Activated naive CD4-positive, alpha-beta T cell (primary cell): ENCODE measurements at places on chromosomes 7 and 10.
A peak's percentile ranks its signal among the peaks of the same experiment; 100 is the strongest.

- DNase-seq: peak; percentile 16
Observed at GRCh38 chr10:118459642-118460193, 117.6 kb upstream of the FAM204A start.

- DNase-seq: no peak
Observed at GRCh38 chr7:116399819-116400218, 99.7 kb upstream of the CAV2 start.

DNA sequence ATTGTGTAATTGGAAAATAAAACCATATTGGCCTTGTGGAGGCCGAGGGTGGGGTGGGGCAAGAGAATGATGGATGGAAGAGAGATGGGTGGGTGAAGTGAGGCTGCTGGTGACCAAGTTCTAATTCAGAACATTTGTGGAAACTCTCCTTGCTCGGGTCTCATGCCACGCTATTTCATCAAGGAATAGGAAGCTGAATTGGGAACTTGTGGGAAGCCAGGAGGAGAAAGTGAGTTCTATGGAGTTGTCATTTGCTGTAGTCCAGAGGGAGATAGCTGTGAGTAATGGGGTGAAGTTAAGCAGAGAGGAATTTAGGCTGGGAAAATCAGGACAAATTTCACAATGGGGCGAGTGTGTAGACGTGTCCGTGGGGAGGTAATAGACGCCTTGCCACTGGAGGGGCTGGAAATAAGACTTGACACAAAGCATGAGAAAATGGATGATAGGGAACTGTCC, 339.2 kb downstream of the LRMDA start:
- no peak for DNase-seq

DNA sequence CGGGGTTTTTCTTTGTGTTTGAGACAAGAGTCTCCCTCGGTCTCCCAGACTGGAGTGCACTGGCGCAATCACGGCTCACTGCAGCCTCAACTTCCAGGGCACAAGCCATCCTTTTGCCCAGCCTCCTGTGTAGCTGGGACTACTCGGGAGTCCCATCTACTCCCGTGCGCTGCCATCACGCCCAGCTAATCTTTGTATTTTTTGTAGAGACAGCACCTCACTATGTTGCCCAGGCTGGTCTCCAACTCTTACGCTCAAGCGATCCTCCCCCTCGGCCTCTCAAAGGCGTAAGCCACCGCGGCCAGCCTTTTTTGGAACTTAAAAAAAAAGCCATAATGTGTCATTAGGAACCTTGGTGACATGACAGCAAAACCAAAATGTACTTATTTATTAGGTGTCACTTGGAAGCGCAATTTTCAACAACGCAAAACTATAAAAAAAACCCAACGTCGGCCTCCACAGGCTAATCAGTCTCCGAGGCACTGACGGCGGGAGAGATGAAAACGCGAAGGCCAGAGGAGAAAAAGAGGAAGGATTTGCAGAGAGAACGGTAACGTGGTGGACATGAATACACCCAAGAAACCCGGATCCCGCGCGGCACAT, 911 bp upstream of the HNRNPH3 start:
- no peak for DNase-seq

- no peak for DNase-seq
Observed at GRCh38 chr7:146146831-146147486, 30.4 kb downstream of the CNTNAP2 start.

DNA sequence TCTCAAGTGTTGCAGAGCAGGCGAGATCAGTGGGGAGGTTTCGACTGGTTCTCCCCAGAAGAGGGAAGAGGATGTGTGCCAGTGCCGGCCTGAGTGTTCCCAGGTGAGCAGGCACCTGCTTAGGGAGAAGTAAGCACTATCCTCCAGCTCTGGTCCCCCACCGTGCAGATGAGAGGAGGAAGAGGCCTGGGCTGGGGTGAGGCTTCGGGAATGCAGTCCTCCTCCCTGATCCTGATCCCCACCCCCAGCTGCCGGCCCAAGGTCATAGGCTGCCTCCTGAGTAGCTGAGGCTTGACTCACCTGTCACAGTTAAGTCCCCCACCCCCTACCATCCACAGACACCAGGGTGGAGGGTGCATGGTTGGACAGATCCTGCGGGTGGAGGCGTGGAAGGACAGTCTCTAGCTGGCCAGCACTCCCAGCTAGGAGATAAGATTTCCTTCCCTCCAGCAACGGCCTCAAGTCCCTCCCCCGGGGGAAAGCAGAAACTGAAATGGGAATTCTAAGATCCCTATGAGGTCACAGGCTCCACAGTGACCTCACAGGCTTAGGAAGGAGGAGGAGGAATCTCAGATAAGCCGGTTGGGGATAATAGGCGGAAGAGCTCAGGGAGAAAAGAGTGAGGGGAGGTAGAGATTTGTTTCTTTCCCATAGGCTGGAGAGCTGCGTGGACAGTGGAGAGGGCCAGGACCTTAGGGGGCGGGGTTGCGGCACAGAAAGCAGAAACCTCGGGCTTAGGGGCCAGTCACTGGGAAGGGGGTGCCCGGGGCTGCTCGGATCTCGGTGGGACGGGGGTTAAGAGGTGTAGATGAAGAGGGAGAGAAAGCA, 1.0 kb downstream of the LRCH4 start:
- no peak for DNase-seq

DNA sequence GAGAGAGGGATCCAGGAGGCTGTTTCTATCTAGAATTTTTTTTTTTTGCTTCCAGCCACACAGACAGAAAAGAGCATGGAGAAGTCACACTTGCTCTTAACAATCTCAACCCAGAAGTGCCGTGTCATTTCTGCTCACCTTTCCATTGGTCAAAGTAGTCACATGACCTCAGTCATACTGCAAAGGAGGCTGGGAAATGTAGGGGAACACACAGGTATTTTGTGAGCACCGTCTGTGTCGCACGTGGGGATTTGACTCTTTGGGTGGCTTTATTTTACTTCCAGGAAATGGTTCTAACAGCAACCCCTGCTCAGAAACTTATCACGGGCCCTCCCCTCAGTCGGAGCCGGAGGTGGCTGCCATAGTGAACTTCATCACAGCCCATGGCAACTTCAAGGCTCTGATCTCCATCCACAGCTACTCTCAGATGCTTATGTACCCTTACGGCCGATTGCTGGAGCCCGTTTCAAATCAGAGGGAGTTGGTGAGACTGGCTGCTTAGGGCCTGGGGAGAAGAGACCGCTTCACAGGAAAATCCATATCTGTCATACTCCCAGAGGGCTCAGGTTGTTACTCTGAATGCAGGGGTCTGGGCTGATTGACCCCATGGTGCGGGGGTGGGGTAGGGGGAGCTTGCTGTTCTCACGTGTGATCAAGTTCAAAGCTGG, 13.1 kb upstream of the CPA1 start:
- no peak for DNase-seq

- DNase-seq: no peak
Observed at GRCh38 chr10:11795101-11795920, 27.8 kb upstream of the PROSER2 start.

DNA sequence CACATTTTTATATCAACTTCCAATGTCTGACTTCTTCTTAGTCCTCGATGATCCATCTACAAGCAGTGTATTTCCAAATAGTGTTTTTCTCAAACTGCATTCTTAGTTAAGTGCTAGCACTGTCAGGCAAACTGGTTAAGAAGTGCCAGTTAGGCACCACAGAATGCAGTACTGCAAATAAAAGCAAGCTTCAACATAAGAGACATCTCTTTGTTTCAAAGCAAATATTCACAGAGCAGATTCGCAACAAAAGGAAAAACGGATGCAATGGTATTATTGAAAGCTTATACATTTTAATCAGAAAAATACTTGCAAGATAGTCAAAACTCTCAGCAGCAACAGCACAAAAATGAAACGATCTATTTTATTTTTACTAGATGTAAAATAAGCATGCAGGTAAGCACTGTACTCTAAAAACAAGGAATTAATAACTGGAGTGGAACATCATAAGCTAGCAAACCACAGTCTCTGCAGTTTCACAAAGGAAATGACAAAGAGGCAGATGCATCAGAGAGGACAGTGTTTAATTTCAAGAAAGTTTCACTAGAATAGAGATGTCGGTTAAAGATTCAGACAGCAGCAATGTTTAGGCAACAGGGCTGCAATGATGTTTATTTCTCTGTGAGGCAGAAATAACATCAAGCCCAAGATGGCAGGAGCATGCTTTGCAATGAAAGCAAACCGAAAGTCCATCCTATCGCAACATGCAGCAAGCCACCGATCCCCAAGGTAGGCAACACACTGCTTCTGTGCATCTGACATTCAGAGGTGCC, 82.0 kb downstream of the FGFR2 start:
- DNase-seq: no peak

DNA sequence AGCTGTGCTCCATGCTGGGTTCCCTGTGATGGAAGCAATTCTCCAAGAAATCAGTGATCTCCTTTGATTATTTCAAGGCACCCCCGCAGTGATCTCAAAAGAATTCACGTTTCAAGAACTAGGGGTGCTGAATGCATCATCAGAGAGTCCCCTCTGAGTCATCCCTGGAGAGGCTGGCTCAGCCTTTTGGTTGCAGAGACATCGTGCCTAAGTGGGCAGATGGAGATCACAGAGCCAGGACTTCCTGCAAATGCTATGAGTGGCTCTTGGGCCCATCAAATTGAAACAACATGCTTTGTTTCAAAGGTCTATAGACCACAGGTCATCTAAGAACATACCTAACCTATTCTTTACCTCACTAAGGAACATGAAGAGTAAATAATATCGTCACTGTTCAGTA, 41.5 kb upstream of the PLEKHA1 start:
- DNase-seq: no peak

DNA sequence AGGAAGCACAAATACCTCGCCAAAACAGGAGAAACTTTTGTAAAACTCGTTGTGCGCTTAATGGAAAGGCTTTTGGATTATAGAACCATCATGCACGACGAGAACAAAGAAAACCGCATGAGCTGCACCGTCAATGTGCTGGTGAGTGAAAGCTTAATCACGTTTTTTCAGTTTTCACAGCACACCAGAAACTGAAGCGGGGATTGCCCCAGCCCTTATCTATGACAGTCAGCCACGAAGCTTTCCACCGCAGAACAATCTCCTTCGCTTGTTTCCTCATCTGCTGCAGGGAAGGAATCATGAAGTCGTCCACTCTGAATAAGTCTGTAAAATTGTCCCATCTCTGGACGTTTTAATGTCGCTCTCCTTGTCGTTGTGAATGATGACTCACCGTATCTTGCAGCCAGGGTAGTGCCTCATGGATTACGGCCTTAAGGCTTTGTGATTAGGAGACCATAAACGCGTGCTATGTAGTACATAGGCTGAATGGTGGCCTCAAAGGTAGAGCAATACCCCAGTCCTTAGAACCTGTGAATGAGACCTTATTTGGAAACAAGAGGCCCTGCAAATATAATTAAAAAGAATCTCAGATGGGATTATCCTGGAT, 174.9 kb upstream of the NPS start:
- DNase-seq: no peak

- DNase-seq: no peak
Observed at GRCh38 chr7:24038993-24039392, 245.0 kb upstream of the NPY start.

- DNase-seq: no peak
Observed at GRCh38 chr7:105910172-105910571, 33.8 kb upstream of the ATXN7L1 start.

DNA sequence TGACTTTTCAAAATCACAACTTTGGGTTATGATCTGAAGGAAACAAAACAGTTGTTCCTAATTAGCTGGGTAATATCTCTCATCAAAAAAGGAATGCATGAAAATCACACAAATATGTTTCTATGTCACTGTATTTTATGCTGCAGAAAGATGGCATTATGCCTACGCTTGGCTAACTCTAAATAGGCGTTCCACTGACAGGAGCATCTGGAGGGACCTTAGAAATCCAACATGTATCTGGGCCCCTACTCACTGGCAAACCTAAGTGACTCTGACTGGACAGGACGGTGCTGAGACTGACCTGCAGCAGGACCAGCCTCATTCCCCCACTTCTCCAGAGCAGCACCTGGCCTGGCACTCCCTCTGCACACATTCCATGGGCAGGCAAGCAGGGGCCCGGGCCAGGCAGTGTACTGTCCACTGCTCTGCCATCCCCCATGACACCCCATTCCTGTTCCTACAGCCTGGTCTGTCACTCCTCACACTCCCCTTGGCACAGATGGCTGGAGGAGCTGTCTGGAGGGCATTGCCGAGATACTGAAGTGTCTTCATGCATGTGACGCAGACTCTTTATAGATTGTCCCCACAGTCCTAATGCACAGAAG, 2.6 kb upstream of the MYL7 start:
- DNase-seq: no peak

DNA sequence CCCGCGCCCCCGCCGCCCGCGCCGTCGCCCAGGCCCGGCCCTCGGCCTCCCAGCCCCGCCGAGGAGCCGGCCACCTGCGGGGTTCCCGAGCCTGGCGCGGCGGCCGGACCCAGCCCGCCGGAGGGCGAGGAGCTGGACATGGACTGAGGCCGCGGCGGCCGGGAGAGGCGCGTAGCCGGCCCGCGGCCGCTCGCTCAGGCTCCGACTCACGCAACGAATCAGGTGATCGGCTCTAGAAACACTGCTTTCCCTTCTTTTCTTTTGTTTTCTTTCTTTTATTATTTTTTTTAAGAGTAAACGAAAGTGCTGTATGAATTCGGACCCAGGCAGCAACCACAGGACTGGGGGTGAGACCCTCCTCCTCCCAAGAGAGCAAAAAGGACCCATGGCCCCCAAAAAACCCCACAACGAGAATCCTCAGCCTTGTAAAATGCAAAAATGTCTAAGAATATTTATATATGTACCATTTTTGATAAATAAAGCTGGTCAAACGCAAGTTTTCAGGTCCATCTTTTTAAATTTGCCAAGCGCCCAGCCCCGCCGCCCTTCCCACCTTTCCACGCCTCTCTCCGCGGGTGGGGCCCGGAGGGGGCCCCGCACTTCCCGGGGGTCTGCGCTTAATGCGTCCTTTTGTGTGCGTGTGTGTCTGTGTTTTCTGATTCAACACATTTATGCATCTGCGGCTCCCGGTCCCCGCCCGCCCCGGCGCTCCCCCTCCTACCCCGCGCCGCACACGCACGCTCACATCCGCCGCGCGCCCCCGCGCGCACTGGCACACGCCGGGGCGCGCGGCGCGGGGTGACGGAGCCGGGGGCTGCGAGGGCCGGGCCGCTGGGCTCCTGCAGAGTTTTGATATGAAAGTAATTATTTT, 4.4 kb downstream of the UNCX start:
- DNase-seq: no peak

DNA sequence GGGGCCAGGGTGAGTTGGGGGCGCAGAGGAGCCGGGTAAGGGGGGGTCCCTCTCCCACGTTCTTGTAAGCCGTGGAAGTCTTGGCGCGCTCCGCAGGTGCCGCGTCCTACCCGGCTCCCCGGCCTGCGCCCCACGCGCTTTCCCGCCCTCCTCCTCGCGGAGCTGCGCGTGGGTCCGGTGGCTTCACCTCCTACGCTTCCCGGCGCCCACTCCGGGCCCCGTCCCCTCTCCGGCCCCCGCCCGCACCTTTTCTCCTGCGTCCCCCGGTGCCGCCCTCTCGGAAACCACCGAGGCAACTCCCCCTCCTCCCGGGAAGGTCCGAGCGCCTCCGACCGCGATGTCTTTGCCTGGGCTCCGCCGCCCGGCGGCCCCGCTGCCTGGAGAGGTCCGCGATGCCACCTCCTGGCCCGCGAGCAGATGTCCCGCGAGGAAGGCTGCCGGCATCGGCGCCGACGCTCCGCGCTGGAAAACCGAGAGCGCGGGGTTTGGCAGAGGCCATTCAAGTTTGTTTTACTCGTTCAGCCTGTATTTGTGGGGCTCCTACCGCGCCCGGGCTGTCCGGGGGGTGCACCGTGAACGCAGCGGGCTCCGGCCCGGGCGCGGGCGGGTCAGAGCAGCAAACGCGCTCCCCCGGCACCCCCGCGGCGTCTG, 2.4 kb upstream of the NKX6-2 start:
- no peak for DNase-seq

- DNase-seq: peak; percentile 49
Observed at GRCh38 chr7:3043544-3044371, at the start of gene CARD11. Gene CARD11 (minus strand): TSS chr7:3043867. CDS start chr7:2958506, 85,361 bp downstream.

GRCh38 chr7:127962589-127963361, 68.5 kb downstream of the LRRC4 start:
- no peak for DNase-seq
